ENCODE measurements at places on chromosomes 6 and 20.

DNA sequence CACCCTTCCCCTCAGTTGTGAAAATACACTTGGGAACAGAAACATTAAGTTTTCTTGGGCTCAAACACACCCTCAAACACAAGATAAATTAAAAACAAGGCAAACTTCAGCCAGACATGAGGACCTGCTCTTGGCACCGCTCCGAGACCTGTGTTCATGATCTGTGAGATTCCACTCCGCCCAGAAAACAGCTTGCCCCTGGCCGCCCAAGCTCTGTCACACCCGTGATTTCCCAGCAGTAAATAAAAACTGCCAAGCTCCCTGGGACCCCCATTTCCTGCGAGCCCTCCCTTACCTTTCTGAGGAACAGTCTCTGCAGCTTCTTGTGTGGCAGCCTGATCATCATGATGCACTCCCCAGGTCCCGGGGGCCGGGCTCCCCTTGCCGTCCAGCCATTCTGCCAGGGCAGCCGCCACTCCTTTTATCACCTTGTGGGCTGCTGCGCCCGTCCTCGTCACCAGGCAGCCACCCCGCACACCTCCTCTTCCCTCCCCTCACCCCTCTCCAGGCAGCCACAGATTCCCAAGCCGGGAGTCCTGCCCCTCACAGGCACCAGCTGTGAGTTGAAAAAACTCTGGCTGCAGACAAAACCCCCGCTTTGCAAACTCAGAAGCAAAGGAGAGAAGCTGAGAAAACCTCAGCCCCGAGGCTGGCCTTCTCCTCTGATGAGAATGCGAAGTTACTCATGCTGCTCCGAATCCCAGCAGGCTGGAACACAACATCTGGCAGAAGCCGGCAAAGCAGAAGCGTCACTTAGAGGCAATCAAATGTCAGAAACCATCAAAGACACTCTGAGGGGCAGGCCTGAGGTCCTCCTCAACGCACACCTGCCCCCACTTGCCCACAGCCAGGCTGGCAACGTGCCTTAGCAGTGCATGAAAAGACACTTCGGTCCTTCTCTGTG is 130.4 kb upstream of the RPS6KA2 start:
- no peak for DNase-seq

GRCh38 chr6:38572186-38572813 is 67.4 kb downstream of the BTBD9 start:
- no peak for DNase-seq

DNA sequence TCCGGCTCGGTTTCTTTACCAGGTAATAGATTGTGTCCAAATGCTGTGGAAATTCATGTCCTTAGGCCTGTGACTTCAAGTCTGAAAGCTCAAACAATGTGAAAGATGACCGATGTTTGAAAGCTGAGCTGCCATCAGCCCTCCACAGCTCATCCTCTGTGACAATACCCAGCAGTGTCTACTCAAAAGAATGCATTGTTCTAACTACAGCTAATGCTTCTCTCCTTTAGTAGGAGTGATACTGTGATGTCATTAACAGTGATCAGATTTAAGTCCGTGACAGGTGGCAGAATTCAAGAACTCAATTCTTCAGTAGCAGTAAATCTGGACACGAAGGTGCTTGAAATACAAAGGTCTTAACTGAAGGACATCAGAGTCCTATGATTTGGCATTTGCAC is 97.3 kb downstream of the RCAN2 start:
- no peak for DNase-seq

GRCh38 chr6:132504757-132505156 is 8.2 kb downstream of the STX7 start:
- DNase-seq, result no peak

- DNase-seq, result no peak
These were observed 87.1 kb downstream of the PREX1 start for GRCh38 chr20:48740712-48741111.

DNA sequence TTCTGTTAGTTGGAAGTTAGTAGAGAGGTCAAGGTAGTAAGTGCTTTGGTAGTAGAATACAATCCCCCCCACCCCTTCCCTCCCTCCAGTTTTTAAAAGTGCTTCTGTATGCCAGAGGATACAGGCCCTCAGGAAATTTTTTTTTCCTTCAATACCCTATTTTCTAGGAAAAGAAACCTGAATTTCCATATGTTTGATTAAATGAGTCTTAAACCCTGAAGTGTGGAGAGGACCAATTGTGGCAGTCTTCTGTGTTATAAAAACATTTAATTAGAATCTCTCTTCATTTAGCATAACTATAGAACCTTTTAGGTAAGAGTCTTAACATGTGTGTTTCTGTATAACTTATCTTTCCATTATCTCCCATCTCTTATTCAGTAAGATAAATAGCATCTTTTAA is 59.5 kb downstream of the ZNF292 start:
- DNase-seq, result no peak

- no peak for DNase-seq
These were observed 39.0 kb downstream of the TPD52L1 start for GRCh38 chr6:125192610-125192930.

DNA sequence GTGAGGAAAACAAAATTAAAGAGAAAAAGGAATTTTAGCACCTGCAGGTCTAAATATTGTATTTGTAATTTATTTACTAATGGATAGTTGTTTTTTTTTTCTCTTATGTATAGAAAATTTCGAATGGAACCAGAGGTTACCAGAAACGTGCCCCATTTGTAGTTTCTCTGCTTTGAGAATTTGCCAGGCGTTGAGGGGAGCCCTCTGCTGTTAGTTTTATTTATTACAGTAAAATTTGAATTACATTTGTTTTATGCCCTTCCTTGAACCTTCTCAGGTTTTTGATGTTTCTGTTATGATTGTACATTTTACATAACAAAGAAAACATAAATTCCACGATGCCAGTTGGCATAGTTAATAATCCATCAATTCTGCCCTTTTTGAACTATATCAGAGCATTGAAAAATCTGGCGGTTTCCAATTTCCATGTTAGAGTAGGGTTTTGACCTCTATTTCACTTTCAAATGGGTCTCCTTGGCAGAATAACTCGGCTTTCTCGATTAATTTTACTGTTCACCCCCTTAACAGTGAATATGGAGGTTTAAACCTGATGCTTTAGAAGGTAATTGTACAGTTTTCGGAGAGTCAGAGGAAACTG is 35.1 kb upstream of the RFPL4B start:
- no peak for DNase-seq

- no peak for DNase-seq
These were observed 321.2 kb upstream of the RUNX2 start for GRCh38 chr6:45006893-45007292.
